K562 (cell line): ENCODE measurements at places on chromosomes 1 and 21.

- peak; percentile 97 for DNase-seq
These were observed at the start of gene SHC1 for GRCh38 chr1:154970631-154971340. TSS of gene SHC1 (minus strand) at chr1:154970747. CDS start at chr1:154970526, 221 bp downstream.

DNA sequence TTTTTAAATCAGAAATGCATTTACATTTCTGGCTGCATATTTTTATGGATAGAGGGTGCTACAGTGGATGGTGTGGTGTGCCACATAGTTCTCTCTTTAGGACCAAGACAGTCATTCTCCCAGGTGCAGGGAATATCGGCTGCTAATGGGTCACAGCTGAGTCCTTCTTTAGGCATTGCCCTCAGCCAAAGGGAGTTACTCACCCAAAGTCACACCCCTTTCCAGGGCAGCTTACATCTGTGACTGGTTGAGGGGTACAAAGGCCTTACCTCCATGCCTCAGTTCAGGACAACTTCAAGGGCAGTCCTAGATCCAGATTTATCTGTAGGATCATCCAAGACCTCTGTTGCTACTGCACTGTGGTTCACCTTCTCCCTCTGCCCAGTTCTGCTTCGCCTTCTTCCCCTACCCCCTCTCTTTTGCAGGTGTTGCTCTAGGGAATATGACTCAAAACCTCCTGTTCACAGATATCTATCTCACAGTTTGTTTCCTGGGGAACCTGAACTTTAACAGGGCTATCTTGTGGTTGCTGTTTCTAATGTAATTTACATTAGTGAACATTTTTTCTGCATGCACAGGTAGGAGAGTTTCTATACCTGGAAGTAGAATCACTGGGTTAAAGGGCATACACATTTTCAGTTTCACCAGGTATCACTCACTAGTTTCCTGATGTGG is 413.9 kb downstream of the RPS6KC1 start:
- no peak for DNase-seq

DNA sequence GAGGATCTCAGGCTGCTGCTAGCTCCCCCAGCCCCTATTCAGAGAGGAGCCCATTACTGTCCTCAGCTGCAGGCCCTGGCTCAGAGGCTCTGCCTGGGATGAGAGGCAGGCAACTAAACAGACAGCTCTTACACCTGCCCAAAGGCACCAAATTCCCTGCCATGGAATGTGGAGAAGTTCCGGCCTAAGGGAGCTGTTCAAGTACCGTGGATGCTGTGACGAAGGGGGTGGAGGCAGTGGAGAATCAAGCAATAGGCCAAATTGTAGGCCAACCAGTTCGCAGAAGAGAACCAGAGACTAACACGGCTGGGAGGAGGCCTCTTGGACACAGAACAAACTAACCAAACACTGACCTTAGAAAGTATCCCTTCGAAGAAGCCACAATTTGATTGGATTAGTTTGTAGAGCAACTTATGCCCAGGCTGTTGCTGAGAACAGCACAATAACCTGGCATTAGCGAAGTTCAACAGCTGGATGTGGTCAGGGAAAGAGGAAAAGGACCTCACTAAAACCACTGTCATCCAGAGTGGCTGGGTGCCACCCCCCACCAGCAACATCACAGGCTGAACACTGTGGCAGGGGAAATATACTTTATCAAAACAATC is 3.6 kb downstream of the C1orf174 start:
- no peak for DNase-seq

GRCh38 chr1:115046751-115047150 is 17.1 kb downstream of the TSHB start:
- no peak for DNase-seq

DNA sequence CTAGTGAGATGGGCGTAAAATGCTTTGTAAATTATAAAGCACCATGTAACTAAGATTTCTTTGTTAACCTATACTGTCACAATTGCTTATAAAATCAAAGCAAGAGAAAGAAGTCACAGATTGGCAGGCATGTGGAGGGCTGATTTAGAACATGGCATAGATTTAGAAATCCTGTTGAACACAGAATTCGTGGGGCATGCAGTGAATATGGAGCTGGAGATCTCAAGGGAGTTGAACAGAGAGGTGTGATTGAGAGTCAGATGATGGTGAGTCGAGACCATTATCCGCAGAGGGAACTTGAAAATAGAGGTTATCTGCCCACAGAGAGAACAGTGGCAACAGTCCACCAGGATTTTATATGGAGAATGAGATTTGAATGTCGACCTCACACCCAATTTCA is 27.6 kb downstream of the PBX1 start:
- DNase-seq = no peak

DNA sequence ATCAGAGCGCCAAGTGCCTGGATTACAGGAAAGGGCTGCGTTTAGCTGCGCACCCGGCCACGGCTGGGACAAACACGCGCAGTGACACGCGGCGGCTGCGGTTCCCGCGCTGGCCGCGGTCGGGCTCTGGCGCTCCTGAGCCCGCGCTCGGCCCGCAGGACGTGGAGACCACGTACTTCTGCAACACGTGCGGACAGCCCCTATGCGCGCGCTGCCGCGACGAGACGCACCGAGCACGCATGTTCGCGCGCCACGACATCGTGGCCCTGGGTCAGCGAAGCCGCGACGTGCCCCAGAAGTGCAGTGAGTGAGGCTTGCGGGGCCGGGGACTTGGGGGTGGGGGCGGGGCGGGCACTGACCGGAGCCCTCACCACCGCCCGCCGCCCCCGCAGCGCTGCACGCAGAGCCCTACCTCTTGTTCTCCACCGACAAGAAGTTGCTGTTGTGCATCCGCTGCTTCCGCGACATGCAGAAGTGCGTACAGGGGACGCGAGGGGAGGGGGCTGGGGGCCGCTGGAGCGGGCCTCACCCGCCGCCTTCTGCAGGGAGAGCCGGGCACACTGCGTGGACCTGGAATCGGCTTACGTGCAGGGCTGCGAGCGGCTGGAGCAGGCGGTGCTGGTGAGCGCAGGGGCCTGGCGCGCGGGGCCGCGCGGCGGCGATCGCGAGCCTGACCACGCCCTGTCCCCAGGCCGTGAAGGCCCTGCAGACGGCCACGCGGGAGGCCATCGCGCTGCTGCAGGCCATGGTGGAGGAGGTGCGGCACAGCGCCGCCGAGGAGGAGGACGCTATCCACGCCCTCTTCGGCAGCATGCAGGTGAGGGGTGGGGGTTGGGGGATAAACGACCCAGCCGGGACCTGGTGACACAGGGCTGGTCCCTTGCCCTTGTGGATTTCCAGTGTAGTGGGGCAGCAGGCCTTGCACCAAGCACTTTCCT is 3.1 kb downstream of the RNF207 start:
- DNase-seq = peak; percentile 79

DNA sequence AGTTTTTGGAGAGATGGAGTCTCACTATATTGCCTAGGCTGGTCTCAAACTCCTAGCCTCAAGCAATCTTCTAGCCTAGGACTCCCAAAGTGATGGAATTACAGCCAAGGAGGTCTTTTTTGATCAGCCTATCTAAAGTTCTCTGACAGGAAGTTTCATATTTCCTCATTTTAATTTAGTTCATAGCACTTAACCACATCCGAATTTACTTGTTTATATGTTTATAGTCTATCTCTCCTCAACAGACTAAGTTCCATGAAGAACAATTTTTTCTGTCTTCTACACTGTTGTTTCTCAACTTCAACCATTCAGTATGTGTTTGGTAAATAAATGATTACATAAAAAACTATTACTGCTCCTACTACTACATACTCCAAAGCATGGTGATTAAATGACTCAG is 47.9 kb downstream of the GON4L start:
- DNase-seq = no peak

GRCh38 chr1:98112626-98113025 is 191.8 kb upstream of the DPYD start:
- no peak for DNase-seq

- no peak for DNase-seq
These were observed 90.1 kb downstream of the PRDM16 start for GRCh38 chr1:3159121-3159520.

- no peak for DNase-seq
These were observed 907 bp upstream of the SCAMP3 start for GRCh38 chr1:155263067-155263466.

DNA sequence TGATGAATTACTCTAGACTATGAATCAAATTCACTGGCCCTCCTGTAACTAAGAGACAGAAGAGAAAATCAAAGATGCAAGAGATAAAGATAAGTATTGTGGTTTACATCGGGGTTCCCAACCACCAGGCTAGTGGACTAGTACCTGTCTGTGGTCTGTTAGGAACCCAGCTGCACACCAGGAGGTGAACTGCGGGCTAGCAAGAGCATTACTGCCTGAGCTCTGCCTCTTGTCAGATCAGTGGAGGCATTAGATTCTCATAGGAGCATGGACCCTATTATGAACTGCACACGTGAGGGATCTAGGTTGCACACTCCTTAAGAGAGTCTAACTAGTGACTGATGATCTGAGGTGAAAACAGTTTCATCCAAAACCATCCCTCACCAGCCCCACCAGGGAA is 58.9 kb upstream of the DUSP10 start:
- no peak for DNase-seq

- no peak for DNase-seq
These were observed 123.5 kb downstream of the SLC44A5 start for GRCh38 chr1:75487399-75487798.

- no peak for DNase-seq
These were observed 42.9 kb upstream of the RRP15 start for GRCh38 chr1:218242171-218242570.

DNA sequence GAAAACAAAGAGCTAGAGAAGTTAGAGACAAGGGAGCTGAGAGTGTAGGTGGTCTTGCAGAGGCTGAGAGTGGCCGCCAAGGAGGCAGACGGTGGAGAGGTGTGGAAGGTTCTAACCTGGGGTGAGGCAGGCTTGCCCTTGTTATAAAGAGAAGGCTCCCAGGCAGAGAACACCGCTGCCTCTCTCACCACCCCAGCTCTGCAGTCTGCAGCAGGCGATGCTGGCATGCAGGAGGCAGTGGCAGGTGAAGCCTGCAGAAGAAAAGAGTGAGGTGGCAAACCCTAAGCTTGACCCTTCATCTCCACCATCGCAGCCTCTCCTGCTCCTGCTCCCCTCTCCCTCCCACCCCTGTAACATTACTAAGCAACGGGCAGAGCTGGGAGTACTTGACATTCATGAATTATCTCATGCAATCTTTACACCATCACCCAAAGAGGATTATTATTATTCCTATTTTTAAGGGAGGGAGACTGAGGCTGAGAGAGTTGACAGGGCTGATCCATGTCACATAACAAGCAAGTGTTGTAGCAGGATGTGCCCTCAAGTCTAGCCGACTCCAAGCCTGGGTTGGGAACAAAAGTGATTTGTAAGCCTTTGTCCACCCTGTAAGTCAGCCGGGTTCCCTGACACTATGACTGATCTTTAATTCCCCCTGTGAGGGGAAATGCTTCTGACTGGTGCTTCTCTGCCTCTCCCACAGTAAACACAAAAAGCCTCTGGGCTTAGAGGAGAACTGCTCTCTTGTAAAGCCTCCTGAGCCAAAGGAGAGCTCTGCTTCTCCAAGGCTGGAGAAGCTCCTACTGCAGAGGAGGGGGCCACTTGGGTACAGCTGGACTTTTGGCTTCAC is 36.1 kb downstream of the KANK4 start:
- DNase-seq = no peak

DNA sequence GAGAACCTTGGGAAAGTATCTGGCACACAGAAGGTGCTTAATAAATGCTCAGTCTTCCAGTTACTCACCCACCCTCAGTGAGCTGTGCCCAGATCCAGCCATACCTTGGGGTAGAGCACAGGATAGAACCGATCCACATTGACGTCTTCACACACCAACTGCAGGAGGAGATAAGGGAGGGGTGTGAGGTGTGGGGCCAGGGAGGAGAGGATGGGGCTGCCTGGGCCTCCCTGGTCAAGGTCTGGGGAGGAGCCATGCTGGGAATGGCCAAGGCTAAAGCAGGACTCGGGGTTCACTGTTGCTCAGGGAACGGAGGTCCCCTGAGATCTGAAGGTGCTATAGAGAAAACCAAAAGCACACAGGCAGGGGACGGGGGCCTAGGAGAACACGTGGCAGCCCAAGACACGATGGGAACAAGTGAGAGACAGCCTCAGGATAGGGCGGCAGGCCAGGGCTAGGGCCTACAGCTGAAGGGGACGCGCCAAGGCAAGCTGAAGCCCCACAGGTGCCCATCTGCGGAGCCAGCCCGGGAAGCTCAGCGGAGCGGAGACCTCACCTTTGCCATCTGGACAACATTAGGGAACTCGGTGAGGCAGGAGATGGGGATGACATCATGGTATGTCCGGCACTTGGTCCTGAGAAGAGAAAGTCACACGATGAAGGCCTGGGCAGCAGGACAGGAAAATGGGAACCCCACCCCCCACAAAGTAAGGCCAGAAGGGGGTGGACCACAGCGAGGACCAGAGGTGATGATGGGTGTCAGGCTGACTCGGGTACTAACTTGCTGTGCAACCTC is 55.9 kb downstream of the RAP1GAP start:
- peak; percentile 90 for DNase-seq

- DNase-seq = no peak
These were observed 738.7 kb downstream of the LTN1 start for GRCh38 chr21:28253961-28254360.

DNA sequence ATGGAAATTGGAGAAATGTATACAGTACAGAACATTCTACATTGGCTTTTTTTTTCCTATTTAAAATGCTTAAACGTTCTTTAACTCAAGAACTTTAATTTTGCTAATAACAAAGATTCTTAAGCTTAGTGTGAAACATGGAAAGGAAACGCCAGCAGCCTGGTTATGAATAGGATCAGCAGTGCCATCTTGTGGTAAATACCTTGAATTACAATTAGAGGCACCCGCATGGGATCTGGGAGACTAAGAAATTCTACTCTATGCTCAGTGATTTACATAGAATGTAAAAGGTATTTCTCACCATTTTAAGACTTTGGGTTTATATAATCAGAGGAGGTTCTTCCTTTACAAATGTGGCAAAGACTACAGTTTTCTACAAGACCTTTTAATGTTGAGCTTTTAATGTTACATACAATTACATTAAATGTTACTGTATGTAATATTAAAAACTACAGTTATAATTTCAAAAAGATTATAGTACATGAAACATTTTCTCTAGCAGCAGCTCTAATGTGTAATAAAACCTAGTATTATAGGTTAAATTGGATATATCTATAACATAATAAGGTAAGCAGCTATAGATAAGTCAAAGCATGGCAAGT is 32.1 kb upstream of the APOBEC4 start:
- DNase-seq = peak; percentile 81
